ENCODE measurements at places on chromosomes 16 and 17.

DNA sequence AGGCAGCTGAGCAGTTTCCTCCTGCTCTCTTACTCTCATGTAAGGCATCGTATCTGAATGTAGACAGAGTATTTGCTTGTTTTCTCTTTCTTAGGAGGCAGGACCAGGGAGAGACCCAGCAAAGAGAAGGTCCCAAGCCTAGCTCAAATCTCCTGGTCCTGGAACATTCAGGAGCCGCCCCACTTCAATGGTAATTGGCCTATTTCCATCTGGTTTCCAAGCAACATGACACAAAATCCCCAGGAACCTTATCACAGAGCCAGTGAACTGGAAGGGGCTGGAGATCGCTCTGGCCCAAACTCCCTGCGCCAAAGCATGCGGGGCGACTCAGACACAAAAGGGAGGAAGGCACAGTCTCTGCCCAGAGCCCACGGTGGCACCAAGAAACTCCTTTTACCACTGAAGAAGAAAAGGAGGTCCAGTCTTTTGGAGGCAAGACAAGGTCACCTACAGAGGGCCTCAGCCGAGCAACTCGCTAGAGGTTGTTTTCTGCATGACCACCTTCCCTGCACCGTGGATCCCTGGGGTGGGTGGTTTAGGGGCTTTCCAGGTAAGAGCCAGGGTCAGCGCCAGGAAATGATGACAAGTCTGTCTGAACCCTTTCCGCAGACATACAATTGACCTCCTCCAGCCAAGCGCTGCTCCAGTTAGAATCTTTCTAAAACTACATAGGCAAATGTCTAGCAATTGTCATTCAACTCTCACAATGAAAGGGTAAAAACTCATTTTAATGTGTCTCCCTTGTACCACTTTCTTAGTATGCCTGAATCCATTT lies 394.7 kb downstream of the SOX9 start:
- DNase-seq, result peak; percentile 53

DNA sequence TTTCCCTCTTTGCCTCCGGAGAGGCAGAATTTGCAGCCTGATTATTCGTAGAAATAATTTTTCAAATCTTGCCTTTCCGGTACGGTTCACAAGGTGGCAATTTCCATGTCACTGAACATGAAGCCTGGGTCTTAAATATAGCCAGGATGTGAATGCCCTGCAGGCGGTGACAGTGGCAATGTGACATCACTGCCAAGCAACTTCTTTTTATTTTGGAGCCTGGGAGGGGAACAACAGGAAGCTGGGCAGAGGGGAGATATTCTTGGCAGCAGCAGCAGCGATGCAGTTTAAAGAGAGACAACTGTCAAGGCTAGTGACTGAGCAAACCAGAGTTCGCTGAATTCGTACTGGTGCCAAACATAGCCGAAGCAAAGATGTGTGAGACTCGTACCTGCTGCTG lies 171.1 kb downstream of the SNX29 start:
- no peak for DNase-seq

DNA sequence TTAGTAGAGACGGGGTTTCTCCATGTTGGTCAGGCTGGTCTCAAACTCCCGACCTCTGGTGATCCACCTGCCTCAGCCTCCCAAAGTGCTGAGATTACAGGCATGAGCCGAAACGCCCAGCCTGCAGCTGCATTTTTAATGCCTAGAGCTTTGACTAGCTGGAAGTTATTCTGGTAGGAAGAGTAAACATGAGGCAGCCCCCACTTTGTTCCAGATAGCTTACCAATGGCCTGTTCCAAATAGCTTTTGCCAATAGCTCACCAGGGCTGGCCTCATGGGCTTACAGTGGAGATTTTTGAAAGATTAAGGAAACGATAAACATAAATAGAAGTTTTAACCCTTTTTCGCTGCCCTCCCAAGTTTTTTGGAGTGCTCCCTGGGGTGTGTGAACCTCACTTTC lies 9.8 kb downstream of the TRPV2 start:
- no peak for DNase-seq

GRCh38 chr16:70692873-70693671 lies 7.2 kb upstream of the MTSS2 start:
- no peak for DNase-seq

DNA sequence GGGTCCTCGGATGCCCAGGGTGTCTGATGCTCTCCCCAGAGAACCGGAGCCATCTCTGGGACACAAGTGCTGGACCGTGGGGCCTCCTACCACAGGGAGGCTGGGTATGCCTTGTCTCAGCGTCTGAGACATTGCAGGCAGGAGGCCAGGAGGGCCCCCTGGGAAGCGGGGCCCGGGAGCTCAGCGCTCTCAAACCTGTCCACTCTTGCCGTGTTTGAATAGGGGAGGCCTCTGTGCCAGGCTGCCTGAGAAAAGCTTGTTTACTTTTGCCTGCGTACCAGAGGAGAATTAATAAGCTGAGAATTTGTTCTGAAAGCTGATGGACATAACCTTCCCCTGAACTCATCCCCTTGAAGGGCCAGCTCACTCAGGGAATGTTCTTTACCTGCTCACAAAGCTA lies 163.8 kb downstream of the NTN1 start:
- DNase-seq, result no peak

GRCh38 chr17:31378638-31379037 lies 12.8 kb upstream of the RAB11FIP4 start:
- DNase-seq, result no peak

DNA sequence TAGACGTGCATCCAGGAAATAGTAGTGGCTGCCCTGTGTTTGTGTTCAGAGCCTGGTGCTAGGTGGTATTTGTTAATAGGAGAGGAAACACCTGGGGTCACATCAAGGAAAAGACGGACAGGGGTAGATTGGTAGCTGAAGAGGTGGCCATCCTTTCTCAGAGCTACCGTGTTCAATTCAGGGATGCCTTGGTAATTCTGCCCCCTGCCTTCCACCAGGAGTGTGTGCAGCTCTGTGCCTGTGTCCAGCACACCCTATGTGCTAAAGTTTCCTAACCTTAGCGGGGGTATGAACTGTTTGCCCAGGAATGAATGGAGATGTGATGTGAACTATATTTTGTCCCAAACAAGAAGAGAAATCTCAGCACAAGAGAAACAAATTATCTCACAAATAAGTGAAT lies 174.1 kb upstream of the MPHOSPH6 start:
- DNase-seq, result no peak

- no peak for DNase-seq
Measured at GRCh38 chr17:69524854-69525253, 110.4 kb downstream of the MAP2K6 start.

- DNase-seq, result no peak
Measured at GRCh38 chr17:6352801-6353560, 81.9 kb downstream of the AIPL1 start.

DNA sequence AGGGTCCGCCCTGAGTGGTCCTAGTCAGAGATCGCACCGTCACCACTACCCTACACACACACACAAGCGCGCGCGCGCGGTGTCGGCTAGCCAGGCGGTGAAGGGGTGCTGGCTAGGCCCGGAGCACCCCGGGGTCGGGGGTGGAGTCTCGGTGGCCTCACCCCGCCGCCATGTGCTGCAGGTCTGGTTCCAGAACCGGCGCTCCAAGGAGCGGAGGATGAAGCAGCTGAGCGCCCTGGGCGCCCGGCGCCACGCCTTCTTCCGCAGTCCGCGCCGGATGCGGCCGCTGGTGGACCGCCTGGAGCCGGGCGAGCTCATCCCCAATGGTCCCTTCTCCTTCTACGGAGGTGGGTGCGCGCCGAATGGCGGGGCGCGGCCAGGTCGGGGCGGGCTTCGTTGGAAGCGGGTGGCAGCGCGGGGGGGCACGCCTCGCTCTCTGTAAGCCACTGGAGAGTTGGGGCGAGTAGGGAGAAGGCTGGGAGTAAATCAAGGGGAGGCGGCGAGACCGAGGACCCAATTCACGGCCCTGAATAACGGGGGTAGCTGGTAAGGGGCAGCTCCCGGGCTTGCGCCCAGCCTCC lies 4.8 kb downstream of the LHX1 start:
- peak; percentile 78 for DNase-seq

GRCh38 chr17:77786740-77787505 lies 171.6 kb upstream of the TNRC6C start:
- DNase-seq, result no peak

DNA sequence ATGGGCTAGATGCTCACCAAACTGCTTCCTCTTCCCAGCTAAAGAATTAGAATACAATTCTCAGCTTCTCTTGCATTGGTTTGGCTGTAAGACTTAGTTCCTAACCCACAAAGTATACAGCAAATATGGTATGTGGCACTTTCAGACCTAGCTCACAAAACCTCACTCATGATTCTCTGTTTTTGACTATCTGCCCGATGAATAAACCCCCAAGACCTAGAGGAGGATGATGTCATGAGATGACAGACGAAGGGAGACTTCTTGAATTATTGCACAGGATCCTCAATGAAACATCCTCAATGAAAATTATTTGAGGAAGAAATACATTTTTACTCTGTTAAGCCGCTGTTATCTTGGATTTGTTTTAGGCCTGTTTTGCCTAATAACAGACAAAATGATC lies 14.3 kb downstream of the CNOT1 start:
- no peak for DNase-seq

- no peak for DNase-seq
Measured at GRCh38 chr17:63914471-63914870, 3.4 kb upstream of the CSHL1 start.

DNA sequence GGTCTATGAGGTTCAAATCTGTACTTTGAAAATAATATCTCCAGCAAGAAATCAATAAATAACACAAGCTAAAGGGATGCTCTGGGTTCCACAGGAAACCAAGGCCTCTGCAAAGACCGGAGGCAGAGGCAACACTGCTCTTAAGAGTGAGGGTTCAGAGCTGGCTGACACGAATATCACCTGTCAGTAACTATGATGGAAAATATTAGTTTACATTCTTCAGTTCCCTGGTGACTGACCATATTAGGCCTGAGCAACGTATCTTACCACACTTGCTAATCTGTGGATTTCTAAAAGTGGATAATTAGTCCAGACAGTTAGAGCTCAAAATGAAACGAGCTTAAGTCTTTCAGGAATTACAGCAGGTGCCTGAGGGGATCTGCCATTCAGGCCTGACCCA lies 459.3 kb downstream of the HS3ST3B1 start:
- DNase-seq, result no peak

- no peak for DNase-seq
Measured at GRCh38 chr17:29574732-29575510, 6.4 kb downstream of the TP53I13 start.
